ENCODE measurements at places on chromosomes 5 and 9.

DNA sequence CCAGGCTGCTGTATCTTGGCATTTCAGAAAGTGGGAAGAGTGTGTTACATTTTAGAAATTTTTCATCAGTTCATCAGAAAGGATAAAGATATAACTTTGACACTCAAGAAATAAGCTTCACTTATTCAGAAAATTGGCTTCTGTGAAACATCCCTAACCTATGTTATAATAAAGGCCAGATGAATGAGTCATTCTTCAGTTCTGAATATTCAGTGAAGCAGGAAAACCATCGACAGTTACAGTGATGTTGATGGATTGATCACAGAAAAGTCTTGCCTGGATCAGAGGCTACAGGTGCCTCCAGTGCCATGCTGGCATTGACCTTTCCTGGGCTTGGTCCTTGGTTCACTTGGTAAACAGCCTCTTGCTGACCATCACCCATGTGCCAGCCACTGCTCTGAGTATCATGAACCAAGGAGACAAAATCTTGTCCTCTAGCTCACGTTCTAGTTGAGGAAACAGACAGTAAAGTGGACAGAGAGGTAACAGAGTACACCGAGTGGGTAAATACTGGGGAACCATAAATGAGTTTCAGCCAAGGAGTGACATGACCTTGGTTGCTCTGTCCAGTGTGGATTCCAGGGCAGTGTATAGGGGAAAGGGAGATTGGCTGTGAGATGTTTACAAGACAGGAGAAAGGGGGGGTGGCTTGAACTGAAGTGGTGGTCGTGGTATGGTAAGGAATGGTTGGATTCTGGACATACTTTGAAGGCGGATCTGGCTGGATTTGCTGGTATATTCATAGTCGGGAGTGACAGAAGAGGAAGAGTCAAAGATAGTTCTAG, 98.6 kb downstream of the AMBP start:
- no peak for DNase-seq

GRCh38 chr9:98132806-98133631, 14.0 kb upstream of the TRIM14 start:
- DNase-seq = no peak

- no peak for DNase-seq
Observed at GRCh38 chr9:116393198-116393597, 239.6 kb downstream of the PAPPA start.

- DNase-seq = no peak
Observed at GRCh38 chr5:142501890-142502289, 177.1 kb upstream of the SPRY4 start.

GRCh38 chr5:140882591-140882899, 621 bp downstream of the PCDHA13 start:
- no peak for DNase-seq

GRCh38 chr5:83095957-83096539, 18.7 kb downstream of the XRCC4 start:
- no peak for DNase-seq

DNA sequence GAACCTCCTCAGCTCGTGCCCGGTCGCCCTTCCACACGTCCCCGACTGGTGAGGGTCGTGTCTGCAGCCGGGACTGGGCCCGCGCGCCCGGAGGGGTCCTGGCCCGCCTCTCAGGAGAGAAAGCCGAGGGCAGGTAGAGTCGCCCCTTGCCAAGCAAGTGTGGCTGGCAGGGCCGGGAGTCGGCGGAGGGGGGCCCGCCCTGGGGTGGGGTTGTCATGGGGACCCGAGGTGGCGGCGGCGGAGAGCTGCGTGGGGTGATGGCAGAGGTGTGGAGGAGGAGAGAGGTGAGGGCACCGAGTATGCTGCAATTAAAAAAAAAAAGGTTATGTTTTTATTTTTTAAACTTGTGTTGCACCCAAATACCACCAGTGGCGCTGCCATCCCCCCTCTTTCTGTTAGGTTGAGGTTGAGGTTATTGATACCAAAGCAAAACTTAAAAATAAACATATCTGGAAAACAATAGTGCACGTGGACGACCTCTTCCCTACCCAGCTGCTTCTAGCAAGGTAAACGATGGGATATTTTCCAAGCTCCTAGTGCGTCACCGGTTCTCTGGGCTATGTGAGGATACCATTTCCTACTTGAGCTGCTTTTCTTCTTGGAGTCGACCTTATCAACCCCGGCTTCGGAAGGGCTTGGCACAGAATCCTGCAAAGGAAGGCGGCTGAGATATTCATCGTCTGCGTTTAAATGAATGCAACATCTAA, 660 bp downstream of the SCAMP1 start:
- peak; percentile 65 for DNase-seq

Data from stimulated activated CD4-positive, alpha-beta T cell treated with anti-CD3 and anti-CD28 coated beads, Interleukin-4, amount 100 ng/mL, for 24 hours (primary cell).